Activated CD4-positive, alpha-beta memory T cell treated with anti-CD3 and anti-CD28 coated beads, Interleukin-2, amount 10 ng/mL, durations not matched to agents 7 days and 5 days (primary cell): ENCODE measurements at places on chromosomes 1 and 21.

GRCh38 chr1:58768971-58769808, 14.7 kb downstream of the JUN start:
- DNase-seq = peak; percentile 48

DNA sequence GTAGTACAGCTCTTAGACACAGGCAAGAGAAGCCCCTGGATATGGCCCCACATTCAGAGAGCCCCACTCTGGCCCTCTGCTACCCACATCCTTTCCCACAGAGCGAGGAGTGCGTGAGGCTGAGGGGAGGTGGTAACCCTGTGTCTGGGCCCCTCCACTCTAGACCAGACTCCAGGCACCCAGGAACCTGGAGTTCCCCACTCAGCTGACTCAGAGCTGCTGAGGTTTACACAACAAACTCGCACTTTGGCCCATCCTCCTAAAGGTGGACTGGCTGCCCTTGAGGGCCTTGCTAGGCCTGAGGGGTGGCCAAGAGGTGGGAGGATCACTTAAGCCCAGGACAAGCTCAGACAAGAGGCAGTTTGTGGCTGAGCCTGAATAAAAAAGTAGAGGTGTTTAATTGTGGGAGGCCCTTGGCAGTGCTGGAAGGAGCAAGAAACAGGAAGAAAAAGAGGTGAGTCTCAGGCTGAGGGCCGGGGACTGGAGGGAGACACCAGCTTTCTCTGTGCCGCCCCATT, 10.7 kb downstream of the MR1 start:
- peak; percentile 57 for DNase-seq

- no peak for DNase-seq
These were observed 27.6 kb upstream of the POGK start for GRCh38 chr1:166811691-166812090.

DNA sequence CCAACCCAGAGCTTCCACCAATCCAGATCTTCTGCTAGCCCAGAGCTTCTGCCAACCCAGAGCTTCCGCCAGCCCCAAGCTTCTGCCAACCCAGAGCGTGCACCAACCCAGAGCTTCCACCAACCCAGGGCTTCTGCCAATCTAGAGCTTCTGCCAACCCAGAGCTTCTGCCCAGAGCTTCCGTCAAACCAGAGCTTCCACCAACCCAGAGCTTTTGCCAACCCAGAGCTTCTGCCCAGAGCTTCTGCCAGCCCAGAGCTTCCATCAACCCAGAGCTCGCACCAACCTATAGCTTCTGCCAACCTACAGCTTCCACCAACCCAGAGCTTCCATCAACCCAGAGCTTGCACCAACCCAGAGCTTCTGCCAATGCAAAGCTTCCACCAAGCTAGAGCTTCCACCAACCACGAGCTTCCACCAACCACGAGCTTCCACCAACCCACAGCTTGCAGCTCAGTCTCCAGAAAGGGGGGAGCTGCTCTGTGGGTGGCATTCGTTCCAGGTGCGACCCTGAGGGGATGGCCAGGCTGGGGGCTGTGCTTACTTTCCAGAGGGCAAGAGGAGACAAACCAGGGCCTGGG, 23.8 kb downstream of the CRYAA start:
- DNase-seq = peak; percentile 7

GRCh38 chr1:108851567-108851966, 5.3 kb downstream of the AKNAD1 start:
- DNase-seq = no peak

GRCh38 chr21:38386967-38387366, 111.3 kb downstream of the ERG start:
- DNase-seq = peak; percentile 17

GRCh38 chr1:54287801-54288211, 87.8 kb downstream of the MRPL37 start:
- no peak for DNase-seq

DNA sequence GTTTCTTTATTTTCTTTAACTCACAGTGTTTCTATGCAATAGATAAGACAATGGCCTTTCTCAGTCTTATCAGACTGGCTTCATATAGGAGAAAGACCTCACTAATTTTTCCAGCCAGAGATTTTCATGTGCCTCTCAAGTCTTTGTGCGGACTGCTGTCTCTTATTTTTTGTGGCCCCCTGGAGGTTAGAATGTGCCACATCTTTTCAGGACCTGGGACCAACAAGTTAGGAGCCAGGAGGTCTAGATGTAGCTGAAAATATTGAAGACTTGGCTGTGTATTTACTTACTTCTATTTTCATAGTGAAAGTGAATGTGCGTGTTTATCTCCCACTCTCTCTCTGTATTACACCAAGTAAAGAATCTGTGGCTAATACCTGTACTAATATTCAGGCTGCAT, 42.1 kb upstream of the CFHR3 start:
- DNase-seq = no peak

GRCh38 chr21:37587203-37587602, 220.6 kb downstream of the DYRK1A start:
- no peak for DNase-seq

- DNase-seq = no peak
These were observed 211.7 kb upstream of the TMEM51 start for GRCh38 chr1:14941864-14942263.

DNA sequence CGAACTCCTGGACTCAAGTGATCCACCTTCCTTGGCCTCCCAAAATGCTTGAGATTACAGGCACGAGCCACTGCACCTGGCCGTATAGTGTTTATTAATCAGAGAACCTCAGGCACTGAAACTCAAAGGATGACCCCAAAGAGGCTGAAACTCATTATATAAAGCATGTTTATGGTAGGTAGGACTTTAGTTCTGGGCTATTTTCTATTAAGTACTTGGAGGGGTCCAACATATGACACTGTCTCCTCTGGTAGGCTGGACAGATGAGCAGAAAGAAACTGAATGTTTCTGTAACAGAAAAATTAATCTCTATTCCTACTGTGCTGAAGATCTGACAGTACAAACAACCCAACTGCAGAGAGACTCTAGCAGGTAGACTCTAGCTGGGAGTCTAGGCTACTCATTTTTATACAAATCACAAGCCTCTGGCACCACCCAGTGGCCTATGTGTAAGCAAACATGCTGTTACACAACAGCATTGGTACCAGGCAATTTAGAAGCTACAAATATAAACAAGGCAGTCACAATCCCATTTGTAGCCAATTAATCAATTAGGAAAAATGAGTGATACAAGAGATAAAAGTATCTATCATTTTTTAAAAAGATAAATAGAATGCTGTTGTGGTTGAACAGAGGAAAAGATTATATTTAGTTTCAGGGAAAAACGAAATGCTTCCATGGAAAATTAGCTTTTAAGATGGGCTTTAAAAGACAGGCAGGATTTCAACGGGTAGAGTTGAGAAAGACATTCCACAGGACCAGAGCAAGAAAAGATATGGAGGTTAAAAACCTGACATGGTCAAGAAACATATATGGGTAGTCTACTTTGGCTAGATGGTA, 10.4 kb downstream of the DCAF8 start:
- DNase-seq = peak; percentile 64

DNA sequence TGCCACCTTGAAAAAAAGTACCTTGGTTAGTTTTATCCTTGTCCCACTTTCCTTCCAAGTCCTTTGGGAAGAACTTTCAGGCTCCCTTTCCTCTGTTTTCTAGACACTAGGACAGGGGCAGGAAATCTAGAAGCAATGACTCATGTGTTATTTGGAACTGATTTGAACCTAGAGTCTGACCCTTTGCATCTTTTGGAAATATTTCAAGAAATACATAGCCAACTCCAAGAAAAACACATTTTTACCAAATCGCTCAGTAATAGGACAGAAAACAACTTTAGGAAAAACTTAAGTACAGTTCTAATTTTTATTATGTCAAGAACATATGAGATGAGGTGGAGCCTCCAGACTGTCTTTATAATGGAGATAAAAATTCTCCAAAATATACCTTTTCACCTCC, 292.4 kb downstream of the PTBP2 start:
- no peak for DNase-seq

DNA sequence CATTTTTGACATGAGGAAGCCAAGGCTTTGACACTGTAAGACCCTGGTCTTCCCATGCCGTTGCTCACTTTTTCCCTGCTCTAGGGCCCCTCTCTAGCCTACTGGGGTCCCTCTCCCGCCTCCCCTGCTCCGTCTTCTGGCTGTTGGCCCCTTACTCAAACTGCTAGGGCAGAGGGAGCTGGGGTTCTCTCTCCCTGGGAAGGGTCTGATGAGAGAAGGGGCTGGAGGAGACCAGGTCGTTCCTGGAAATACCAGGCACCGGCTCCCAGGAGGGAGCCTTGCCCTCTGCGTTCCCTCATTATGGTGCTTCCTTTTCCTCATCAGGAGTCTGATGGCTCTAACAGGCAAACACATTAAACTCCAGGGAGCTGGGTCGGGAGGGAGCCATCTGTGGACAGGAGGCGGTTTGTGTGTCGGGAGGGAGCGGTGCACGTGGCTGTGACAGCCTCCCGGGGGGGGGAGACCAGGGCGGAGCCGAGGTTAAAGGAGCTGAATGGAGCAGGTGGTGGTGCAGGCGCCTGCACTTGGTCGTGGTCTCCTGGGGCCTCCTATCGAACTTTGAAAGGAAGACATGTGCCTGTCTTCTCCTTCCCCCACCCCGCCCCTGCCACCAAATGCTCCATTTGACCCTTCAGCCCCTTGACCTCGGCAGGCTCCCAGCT, 35.4 kb upstream of the LHX4 start:
- DNase-seq = no peak

DNA sequence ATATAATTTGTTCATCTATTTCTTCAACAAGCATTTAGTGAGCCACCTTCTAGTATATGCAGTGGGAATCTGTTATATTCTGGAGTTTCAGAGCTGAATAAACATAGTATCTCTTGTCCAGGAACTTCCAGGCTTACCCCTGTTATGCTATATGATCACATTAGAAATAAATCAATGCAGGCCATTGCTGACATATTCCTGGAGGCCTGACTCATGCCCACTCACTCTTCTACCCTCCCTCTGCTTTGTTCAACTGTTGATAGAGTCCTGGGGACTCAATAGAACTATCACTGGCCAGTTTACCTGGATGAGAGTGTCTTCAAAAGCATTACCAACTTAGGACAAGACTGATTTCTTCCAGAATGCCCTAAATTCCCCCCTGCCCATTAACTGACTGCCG, 29.3 kb upstream of the SRSF10 start:
- DNase-seq = no peak

DNA sequence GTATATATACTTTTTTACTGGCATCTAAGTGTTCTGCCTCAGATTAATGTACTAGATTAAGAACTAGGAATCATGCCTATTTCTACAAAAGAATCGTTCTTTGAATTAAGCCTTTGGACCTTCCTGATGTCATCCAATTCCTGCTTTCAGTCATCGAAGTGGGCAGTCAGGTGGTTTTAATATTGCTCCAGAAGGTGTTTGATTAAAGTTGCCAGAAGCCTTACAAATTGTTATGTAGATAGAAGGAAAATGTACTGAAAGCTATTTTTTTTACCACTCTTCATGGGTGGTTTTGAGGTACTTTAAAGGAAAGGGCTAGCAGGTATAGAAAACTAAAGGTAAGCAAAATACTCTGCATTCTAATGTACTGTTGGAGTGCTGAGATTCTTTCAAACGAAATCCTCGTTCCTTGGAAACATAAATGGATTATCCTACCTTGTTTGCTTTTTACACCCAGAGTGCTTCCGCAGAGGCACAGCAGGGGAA, 716 bp downstream of the CTBS start:
- no peak for DNase-seq

DNA sequence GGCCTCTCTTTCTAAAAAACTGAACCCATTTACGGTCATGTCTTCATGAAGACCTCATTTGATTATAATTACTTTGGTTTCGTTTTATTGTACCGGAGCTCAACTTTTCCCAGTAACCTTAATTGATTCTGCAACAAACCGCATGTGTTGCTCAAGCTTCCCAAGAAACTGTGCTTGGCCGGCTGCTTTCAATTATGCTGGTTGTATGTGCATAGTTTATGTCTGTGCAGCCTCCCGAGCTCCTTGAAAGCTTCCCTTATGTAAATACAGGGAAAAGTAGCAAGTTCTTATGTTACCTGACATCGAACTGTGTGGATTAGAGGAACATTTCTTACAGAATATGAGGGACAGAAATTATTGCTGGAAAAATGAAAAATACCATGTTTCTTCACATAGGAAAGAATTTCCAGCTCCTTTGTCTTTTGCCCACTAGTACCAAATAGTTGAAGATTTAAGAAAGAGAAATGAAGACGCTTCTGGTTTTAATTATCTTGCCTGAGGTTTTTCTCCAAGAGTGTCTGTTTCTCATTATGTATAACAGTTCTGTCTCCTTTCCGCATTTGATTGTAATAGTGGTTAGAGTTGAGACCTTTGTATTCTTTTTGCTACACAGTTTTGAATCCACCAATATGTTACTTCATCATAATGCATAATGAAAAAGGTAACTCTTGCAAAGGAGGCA, 2.1 kb downstream of the VCAM1 start:
- no peak for DNase-seq

- no peak for DNase-seq
These were observed 35.6 kb downstream of the WLS start for GRCh38 chr1:68196676-68197075.

GRCh38 chr1:112397841-112398240, 1.8 kb downstream of the CTTNBP2NL start:
- no peak for DNase-seq

DNA sequence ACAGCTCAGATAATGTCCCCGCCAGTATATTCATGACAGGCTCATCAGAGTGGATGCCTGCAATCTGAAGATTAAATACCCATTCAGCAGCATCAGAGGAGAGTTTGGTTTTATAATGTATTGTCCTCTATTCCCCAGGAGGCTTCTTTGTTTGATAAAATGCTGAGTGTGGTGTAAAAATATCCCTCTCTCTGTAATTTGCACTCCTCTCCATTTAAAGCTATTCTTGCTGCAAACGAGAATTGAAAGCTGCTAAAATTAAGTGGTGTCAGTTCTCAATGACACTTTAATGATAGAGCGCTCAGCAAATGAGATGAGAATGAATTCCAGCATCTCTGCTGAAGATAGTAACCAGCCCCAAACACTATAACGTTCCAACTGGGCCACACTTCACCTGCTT, 205.7 kb upstream of the RRP15 start:
- no peak for DNase-seq

- peak; percentile 32 for DNase-seq
These were observed 1.9 kb downstream of the ANKRD34A start for GRCh38 chr1:145962157-145963102.

DNA sequence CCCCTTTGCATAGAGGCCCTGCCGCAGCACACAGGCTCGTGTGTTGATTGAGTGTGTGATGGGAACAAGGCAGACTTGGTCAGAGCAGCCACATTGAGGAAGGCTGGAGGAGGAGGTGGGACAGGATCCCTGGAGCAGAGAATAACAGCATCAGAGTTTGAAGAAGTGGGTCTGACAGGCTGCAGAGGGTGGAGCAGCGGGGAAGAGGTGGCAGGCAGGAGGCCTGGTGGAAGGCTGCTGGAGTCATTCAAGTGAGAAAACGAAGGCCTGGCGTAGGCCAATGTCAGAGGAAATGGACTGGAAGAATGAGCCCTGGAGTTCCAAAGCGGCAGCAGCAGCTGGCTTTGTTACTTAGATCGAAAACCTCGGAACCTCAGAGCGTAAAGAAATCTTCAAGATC, 115.0 kb upstream of the GRIK3 start:
- no peak for DNase-seq

DNA sequence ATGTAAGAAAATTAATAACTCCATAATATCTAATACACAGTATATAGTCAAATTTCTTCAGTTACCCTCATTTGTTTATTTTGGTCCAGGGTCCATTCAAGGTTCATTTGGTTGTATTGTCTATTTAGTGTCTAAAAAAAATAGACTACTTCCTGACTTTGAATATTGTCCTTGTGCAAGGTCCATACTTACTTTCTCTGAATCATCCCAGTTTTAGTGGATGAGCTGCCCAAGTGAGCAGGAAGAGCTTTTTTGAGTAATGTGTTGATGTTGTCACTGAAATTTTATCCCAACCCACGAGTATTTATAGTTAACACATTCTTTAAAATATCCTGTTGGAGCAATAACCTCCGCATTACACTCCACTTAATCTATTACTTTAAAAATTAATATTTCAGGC, 45.6 kb upstream of the FASLG start:
- DNase-seq = no peak
